ENCODE measurements at places on chromosomes 2 and 18.

- no peak for DNase-seq
Observed at GRCh38 chr2:152094014-152094413, 4.8 kb downstream of the CACNB4 start.

GRCh38 chr2:64326578-64327050 lies 127.3 kb upstream of the LGALSL start:
- DNase-seq: no peak

DNA sequence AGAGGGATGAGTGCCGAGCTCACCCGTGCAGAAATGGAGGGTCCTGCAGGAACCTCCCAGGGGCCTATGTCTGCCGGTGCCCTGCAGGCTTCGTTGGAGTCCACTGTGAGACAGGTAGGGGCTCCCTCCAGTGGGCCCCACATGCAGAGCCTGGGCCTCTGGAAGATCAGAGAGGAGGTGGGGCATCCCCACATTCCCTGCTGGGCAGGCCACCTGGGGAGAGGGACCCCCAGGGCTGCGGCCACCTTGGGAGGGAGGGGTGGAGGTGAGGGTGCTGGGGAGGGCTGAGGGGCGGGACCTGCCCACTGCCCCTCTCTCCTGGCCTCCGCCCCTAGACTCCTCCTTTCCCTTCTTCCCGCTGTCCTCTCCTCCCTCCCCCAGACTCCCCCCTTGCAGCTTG lies 38.5 kb downstream of the MTERF4 start:
- DNase-seq: no peak

DNA sequence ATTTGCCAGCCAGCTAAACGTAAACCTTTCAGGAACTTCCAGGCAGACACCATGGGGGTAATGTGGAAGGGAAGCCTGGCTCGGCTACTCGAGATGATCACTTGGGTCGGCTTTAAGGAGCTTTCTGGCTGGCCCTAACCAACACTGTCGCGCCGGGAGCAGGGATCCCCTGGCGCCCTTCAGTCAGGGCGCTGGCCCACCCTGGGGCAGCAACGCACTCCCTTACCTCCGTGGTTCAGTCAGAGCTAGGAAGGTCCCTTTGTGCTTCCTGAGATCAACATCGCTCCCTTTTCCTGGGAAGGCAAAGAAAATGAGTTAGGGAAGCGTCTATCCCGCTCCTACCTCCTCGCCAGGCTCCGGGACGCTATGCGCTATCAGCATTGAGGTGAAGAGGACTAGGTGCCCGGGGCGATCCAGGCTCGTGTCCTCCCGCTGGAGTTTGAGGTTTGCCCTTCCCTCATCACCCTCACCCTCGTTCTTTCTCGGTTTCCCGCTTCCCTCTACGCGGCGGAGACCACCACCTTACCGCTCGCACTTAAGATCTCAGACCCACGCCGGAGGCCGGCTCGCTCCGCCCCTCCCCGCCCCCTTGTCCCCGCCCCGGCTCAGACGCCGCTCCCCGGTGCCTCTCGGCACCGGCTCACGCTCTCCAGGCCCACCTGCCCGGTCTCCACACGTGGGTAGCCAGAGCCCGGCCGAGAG lies 449 bp upstream of the ATRAID start:
- peak; percentile 86 for DNase-seq

DNA sequence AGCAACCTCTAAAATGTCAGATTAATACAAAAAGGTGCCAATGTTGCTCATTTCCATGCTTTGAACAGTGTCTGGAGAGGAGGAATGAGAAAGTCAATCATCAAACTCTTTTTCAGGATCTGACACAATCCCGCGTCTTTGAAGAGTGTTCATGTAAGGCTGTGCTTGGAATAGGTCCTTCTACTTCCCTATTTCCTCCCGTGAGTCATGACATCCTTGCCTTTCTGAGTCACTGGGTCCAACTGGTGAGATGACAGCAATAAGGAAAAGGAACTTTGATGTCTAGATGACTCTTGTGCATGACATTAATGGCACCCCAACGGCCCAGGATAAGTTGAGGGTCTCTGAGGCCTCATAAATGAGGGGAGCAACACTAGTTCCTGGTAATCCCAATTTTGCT lies 109.0 kb upstream of the CELF4 start:
- no peak for DNase-seq

GRCh38 chr2:41719756-41720155 lies 328.1 kb upstream of the PKDCC start:
- no peak for DNase-seq

GRCh38 chr2:43475137-43475846 lies 120.5 kb downstream of the THADA start:
- no peak for DNase-seq

GRCh38 chr2:218993345-218994315 lies at the start of gene CRYBA2:
Gene CRYBA2 (minus strand): TSS chr2:218993422. CDS start chr2:218993176, 246 bp downstream.
- no peak for DNase-seq

- DNase-seq: peak; percentile 23
Observed at GRCh38 chr2:189412330-189412953, 28.8 kb upstream of the WDR75 start.

- DNase-seq: no peak
Observed at GRCh38 chr2:178327516-178327915, 123.5 kb downstream of the PRKRA start.

DNA sequence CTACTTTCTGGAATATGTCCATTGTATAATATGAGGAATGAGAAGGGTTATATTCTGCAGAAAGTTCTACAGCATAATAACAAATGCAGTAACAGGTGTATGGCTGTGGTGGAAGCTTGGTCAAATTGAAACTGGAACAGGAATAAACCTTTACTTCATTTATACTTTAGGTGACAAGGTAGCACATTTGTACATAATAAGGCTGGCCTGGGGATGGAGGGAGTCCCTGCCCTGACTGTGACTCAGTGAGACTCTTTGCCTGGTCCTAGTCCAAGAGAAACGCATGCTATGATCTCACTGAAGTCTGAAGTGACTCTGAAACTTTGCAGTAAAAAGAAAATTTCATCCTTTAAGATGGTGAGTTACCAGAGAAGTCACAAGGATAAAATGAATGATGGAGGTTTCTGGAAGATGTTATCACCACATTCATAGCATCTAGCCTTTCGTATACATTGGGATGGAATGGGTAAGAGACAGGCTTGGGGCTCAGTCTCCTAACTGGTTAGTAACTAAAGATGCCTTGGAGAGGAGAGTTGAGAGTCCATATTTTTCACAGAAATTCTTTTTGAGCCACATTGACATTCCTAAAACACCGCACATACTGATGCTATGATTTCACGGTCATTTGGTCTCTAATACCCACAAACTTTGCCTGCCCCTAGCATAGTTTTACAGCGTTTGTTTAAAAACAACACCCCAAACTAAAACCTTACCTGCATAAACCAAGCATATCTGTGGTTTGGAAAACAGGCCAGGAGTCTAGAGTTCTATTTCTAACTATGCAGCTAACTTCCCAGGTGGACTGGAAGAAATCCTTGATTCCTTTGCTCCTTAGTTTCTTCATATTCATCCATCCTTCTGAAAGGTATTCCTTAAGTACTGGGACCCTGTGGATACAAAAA lies 42.4 kb upstream of the NABP1 start:
- no peak for DNase-seq

- DNase-seq: no peak
Observed at GRCh38 chr2:153213022-153213421, 265.5 kb downstream of the RPRM start.

DNA sequence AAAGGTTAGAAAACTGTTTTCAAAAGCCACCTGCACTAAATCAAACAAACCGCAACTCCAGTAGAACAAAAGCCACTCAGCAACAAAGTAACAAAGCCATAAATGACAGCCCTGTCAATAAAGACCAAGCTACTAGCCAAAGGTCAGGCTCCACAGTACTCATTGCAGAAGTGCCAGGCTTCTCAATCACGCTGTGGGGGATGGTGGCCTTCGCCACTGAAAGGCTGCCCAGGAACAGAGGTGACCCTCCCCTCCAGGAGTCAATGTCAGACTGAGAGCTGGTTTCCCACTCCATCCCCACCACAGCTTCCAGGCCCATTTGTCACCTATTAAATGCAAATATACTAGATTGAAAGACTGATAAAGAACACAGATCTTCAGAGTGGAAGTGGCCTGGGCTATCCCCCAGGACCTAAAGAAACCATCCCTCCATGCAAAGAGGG lies 5.9 kb downstream of the ATP8B1 start:
- no peak for DNase-seq

GRCh38 chr2:207041279-207041678 lies 102.0 kb downstream of the CPO start:
- DNase-seq: no peak

GRCh38 chr2:143321994-143322393 lies 192.8 kb downstream of the ARHGAP15 start:
- no peak for DNase-seq

DNA sequence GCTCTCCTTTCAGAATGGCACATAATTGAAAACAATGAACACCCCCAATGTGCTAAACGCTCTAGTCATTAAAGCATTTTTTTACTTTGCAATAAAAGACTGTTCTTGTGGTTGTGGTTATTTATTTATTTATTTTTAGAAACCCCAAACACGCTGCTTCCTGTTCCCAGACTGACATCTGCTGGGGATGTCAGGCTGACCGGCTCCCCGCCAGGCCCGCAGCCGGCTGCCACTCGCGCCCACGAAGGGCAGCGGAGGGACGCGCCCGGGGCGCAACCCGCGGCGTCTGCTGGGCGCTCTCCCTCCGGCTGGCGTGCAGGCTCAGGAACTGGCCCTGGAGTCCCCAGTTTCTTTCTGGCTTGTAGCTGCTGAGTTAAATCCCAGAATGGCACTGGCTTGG lies 83.1 kb upstream of the SP3 start:
- no peak for DNase-seq

DNA sequence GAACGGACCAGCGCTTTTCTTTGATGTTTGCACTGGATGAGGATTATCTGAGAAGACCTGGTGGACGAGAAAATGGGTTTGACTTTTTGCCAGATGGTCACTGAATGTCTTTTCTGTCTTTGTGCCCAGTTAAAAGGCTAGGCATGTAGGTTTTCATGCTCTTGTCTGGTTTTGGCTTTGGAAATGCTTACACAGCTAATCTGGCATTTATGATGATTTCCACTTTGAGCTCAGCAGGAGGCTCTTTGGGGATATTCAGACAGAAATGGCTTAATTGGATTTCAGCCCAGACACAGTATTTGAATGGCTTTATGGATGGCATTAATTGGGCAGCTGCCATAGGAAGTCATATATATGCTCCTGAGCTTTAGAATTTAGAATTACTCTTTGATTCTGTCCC lies 59.6 kb downstream of the NCK2 start:
- DNase-seq: no peak

GRCh38 chr2:233034091-233034882 lies 1.8 kb downstream of the NEU2 start:
- no peak for DNase-seq

- peak; percentile 57 for DNase-seq
Observed at GRCh38 chr2:45812011-45812500, 160.6 kb downstream of the PRKCE start.

DNA sequence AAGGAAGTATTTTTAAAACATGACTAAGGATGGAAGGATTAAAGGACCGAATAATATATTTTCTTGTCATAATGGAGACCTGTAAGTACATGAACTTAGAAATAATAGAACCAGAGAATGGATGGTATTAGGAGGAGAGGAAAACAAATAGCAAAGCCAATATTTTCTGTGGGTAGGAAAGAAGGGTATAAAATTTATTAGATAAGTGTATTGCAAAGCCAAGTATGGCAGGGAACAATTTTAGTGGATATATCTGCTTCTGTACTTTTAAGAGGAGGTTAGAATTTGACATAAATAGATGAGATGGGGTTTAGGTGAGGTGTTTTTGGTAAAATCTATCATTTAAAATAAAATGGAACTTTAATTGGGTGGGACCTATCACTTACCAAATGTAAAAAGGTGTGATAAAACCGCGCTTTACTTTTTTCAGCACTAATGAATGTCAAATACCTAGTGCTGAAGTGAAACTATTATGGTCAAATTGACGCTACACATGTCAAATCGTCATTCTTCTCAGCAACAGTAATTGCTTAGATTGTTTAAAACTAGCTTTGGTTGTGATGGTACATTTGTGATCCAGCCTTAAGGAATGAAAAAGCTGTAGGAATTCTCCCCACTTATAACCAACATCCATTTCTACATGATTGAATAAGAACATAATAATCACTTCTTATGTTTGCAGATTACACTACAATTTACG lies 78.1 kb upstream of the ZEB2 start:
- no peak for DNase-seq

- DNase-seq: no peak
Observed at GRCh38 chr2:112129060-112129459, 9.1 kb upstream of the FBLN7 start.

DNA sequence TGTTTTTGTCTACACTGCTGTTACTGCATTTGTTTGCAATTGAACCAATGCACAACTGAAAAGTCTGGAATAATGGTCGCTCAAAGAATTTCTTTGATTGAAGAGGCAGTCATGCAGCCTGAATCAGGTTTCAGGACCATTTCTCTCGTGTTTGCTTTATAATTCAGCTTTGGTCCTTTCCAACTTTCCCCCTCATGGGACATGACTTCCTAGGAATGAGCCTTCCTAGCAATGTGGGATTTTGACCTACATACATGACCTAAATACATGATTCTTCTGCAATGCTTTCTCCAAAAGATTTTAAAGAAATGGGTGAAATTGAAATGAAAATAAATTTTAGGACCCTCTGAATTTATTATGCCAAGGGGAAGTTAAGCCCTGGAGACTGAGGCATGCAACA lies 197.4 kb downstream of the MREG start:
- no peak for DNase-seq

GRCh38 chr2:6780765-6781274 lies 84.9 kb downstream of the CMPK2 start:
- no peak for DNase-seq

- no peak for DNase-seq
Observed at GRCh38 chr2:145070703-145071102, 550.8 kb upstream of the ZEB2 start.

- DNase-seq: peak; percentile 11
Observed at GRCh38 chr2:228318218-228318617, 136.7 kb upstream of the SPHKAP start.

DNA sequence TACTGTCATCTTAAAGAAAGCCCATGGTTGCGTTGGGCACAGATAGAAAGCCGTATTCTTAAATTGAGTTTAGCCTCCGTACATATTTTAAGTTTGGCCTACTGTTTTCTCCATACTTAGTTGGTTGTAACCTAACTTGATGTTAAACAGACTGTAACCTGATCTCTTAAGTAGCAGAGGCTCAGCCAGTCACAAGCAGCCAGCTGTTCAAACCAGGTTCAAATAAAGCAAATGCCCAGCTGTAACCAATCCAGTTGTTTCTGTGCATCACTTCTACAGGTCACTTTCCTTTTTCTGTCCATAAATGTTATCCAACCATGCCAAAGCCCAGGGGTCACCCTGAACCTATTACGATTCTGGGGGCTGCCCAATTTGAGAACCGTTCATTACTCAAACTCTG lies 10.0 kb upstream of the THADA start:
- no peak for DNase-seq

DNA sequence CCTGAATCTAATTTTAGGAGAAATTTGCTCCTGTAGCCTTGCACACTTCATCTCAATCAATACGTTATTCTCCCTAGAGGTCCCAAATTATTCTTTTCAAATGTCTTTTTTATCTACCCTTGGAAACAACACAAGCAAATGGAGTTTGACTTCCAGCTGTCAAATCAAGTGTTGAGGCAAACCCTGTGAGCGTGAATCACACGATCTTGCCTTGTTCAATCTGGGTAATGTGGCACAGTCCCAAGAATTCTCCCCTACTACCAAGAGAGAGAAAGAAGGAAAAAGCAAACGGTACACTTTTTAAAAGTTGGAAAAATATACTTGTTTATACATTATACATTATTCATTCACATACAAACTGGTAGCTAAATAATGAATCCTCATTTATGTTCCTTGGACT lies 2035.3 kb upstream of the CELF4 start:
- DNase-seq: no peak

Measured in RWPE1 (cell line).